Non-pigmented ciliary epithelial cell (primary cell): ENCODE measurements at places on chromosomes 3 and 15.

- no peak for DNase-seq
Observed at GRCh38 chr3:198030726-198031125, 70.7 kb downstream of the LMLN start.

GRCh38 chr3:109275702-109276293 is 40.5 kb downstream of the DPPA2 start:
- DNase-seq, result no peak

DNA sequence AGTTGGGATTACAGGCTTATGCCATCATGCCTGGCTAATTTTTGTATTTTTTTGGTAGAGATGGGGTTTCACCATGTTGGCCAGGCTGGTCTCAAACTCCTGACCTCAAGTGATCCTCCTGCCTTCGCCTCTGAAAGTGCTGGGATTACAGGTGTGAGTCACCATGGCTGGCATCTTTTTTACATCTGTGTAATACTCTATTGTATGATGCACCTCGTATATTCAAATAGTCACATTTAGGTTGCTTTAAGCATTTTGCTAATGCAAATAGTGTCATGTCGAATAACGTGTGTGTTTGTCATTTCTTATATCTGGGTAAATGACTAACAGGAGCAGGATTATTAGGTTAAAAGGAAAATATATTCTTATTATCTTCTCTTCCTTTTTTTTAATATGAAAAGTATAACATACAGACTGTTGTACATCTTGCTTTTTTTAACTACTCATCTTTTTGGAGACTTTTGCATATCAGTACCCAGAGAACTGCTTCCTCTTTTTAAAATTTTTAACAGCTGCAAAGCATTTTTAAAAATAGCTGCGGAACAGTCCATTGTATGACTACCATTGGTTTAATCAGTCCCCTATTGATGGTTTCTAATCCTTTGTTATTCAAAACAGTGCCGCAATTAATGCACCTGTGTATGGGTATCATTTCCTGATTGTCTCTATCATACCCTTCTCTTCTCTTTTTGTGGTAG is 13.4 kb downstream of the SCAMP5 start:
- DNase-seq, result no peak

GRCh38 chr15:100601163-100601562 is 821 bp downstream of the LINS1 start:
- DNase-seq, result no peak

DNA sequence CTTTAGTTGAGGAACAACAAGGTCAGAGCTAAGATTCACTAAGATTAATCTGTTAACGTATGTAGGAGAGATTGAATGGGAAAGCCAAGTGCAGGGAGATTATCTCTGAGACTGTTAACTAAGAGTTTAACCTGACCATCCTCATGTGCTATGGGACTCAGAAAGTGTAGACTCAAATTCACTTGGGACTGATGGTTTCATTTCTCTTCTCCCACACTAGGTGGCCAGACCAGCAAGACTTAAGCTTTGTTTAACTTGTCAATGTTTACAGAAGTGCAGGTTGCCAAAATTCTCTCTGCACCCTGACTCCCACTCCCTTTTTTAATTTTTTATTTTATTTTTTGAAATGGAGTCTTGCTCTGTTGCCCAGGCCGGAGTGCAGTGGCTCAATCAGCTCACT is 6.3 kb upstream of the HEXA start:
- DNase-seq, result no peak

- DNase-seq, result peak; percentile 95
Observed at GRCh38 chr3:188796122-188796631, 375.6 kb upstream of the TPRG1 start.

DNA sequence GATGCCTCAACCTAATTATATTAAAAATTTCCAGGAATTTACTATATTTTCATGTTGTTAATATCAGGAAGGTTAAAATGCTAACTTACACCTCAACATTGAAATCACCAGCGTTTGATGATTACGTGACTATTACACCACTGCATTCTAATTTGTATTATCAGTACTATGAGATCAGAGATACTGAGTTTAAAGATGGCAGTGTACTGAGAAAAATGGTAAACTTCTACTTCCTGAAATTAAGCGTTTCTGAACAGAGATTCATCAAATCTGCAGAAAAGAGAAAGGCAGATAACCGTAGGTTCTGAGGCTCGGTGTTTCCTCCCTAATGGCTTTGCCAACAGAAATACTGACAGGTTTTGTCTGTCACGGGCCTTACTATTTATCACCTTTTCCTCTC is 69.9 kb downstream of the CRTC3 start:
- DNase-seq, result no peak

GRCh38 chr15:69462493-69463181 is 10.0 kb downstream of the RPLP1 start:
- DNase-seq, result peak; percentile 98

DNA sequence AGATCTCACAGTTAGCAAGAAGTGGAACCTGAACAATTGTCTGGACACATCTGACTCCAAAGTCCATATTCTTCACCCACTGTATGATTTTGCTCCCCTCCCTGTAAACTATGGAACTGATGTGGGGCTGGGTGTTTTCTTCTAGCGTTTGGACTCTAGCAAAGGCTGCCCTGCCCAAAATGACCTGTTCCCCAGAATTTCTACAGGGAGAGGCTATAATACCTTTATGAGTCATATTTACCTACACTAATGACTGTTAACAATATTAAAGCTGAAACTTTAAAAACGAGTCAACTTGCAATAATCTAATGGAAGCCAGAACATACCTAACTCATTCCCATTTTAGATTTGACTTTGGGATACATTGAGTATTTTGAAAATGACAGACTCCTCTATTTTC is 531.2 kb upstream of the CFAP20DC start:
- no peak for DNase-seq

DNA sequence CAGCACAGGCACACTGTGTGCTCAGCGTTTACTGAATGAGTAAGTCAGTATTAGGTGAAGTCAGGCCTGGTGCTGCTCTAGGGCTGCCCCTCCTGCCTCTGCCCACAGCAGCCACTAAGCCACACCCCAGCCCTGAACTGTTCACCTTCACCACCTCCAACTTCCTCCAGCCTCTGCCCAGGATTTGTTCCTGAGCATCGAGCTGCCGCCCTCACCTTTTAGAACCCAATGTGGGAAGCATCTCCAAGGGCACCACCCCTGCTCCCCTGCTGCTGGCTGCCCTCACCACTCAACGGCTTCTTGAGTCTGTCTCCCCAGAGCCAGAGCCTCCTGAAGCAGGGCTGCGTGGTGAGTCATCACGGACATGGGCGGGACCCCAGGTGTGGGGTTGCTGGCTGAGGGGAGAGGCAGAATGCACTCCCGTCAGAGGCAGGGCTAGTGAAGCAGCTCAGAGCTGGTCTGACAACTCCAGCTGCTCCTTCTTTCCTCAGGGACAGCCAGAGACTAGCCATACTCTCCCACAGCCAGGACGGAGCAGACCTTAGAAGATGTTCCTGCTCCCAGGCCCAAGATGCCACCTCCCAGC is 5.8 kb downstream of the HYAL2 start:
- DNase-seq, result no peak

DNA sequence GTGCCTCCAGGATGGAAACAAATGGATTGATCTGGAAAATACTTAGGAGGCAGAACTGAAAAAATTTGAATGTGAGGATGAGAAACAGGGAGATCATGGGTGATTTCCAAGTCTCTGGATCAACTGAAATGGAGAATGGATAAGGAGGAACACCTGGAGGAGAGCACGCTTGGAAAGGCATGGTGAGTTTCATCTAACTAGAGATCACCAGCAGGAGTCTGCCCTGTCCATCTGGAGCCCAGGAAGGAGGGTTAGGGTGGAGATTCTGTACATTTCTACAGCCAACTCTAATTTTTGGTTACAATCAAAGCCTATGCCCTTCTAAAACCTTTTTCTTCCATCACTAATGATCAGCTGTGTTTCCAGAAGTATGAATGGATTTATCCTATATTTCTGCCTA is 995.9 kb upstream of the CFAP20DC start:
- DNase-seq, result no peak

- no peak for DNase-seq
Observed at GRCh38 chr3:8723612-8724011, 10.0 kb upstream of the CAV3 start.

- DNase-seq, result no peak
Observed at GRCh38 chr3:12187448-12188327, 29.0 kb upstream of the TIMP4 start.

DNA sequence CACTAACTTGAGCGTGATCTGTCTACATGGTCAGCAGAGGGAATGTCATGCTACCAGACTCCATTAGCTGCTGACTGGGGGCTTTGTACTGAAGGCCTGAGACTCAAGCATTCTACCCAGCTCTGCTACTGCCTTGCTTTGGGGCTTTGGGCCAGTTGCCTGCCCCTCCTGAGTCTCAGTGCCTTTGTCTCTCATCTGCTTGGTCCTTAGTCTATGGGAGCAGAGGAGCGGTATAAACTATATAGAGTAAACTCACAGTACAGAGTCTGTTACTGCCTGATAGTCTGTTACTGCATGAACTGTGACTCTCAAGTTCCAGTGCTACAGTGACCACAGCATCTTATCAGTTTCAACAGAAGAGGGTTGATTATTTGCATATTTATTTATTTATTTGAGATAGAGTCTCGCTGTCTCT is 38.5 kb upstream of the C15orf39 start:
- no peak for DNase-seq

DNA sequence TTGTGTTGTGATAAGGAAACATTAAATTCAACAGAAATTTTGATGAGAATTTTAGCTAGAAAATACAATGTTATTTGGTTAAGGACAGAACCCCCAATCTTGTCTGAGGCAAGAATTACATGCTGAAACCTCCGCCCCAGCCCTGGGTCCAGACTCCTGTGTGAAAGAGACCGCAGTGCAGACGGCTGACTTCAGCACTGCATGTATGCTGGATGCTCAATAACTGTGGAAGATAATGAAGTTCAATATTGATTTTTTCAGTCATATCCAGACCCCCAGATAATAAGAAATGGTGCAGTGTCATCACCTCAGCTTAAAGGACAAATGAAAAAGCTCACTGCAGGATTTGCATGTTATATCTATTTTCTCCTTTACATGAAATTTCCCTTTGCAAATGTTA is 188.3 kb upstream of the CNTN4 start:
- no peak for DNase-seq

DNA sequence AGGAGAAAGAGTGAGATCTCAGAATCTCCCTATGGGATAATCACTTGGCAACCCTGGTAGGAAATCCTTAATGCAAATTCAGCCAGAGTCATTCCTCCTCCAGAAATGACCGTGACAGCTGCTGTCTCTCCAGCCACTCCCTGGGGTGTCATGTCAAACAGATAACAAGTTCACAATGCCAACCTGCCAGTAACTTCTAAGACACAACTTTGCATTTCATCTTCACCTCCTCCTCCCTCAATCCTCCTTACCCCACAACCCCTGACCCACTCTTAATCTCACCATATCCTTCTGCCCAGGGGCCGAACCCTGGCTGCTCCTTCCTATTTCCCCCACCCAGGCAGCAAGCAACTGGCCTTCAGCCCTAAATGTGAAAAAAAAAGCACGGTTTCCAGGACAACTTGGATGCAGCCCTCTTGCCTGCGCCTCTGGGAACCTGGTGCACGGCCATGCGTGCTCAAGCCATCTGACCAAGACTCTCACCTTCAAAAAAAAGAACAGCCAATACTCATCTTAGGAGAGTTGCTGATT is 166.0 kb downstream of the NTRK3 start:
- no peak for DNase-seq

GRCh38 chr15:40891138-40891537 is 3.1 kb upstream of the VPS18 start:
- no peak for DNase-seq

GRCh38 chr3:42803414-42804105 is 730 bp downstream of the HIGD1A start:
- DNase-seq, result no peak

DNA sequence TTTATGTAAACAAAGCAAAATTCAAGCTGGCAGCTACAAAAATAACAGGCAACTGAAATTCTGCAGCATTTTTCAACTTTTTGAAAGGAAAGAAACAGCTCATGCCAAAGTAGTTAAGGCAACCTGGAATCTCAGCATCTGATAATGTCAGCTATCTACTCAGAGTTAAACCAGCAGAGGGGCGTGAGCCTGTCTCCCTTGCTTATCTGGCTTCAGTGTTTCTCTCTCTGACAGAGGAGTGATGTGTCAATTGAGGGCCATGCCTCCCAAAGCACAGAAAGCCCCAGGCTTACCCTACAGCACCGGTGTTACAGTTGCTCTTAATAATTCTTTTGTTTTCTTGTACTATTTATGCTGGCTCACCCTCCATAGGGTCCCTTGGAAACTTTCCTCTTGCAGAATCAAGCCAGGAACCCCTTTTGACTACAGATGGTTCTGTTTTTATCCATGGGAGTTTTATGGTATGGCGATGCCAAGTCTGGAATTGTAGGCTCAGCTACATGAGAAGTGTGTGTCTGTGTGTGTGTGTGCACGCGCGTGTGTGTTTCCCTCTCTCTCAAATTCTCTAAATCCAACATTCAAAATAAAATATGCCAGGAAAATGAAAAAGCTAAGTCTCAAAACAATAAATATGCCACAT is 7.3 kb downstream of the TMEM212 start:
- DNase-seq, result no peak

GRCh38 chr3:186411089-186411488 is 49.1 kb upstream of the DGKG start:
- no peak for DNase-seq

GRCh38 chr3:23094890-23095462 is 108.2 kb upstream of the UBE2E2 start:
- peak; percentile 40 for DNase-seq

GRCh38 chr3:99565331-99565730 is 73.1 kb upstream of the COL8A1 start:
- DNase-seq, result no peak

DNA sequence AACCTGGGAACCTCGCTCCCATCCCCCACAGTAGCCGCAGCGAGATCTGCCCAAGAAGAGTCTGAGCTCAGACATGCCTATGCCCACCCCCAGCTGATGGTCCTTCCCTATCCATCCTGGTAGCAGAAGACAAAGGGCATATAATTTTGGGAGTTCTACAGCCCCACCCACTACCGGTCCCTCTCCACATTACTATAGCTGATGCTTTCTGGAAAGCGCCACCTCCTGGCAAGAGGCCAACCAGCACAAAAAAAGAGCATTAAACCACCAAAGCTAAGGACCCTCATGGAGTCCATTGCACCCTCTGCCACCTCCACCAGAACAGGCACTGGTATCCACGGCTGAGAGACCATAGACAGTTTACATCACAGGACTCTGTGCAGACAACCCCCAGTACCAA is 168.4 kb downstream of the MEGF11 start:
- no peak for DNase-seq

DNA sequence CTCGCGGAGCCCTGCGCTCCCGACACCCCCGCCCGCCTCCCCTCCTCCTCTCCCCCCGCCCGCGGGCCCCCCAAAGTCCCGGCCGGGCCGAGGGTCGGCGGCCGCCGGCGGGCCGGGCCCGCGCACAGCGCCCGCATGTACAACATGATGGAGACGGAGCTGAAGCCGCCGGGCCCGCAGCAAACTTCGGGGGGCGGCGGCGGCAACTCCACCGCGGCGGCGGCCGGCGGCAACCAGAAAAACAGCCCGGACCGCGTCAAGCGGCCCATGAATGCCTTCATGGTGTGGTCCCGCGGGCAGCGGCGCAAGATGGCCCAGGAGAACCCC is 464 bp downstream of the SOX2 start:
- no peak for DNase-seq
